GM23248 (cell line): ENCODE measurements at places on chromosomes 7 and 10. TPM values are rescaled to one million over a fixed set of nuclear protein-coding genes. Genes with fewer than 3 reads are reported as not detected.

The PALD1 gene
- not detected in 2 replicates for total RNA-seq

The VSTM2A gene
- not detected in 2 replicates for total RNA-seq

GRCh38 chr10:98270786-98271185 lies 2.8 kb upstream of the LOXL4 start:
- DNase-seq, result no peak

- DNase-seq, result no peak
These were observed 85.2 kb downstream of the IGF2BP3 start for GRCh38 chr7:23385140-23385539.

GRCh38 chr7:128783143-128783861 lies 7.7 kb upstream of the OPN1SW start:
- peak; percentile 75 for DNase-seq
